ENCODE measurements at places on chromosomes 3 and 15.

DNA sequence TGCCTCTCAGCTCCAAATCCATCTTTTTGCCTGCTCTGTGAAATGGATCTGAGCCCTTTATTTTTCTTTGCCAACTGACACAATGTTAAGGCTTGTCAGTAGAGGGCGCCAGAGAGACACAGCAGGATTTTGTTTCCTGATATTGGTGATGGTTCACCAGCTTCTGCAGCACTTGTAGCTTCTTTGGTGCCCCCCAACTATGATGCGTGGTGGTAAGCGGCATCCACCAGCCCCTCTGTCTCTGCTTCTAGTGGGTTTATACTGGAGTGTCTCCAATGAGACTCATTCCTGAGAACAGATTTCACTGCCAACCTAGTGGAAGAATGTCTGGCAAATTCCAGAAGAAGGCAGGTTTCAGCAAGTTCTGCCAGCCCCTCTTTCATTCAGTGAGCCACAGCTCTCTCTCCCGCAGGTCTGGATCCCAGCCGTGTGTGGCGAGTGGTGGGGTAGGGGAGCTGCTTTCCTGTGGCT lies 471.9 kb upstream of the FRG2C start:
- no peak for DNase-seq

- peak; percentile 4 for DNase-seq
These were observed 439.2 kb downstream of the MCTP2 start for GRCh38 chr15:94670438-94671034.

DNA sequence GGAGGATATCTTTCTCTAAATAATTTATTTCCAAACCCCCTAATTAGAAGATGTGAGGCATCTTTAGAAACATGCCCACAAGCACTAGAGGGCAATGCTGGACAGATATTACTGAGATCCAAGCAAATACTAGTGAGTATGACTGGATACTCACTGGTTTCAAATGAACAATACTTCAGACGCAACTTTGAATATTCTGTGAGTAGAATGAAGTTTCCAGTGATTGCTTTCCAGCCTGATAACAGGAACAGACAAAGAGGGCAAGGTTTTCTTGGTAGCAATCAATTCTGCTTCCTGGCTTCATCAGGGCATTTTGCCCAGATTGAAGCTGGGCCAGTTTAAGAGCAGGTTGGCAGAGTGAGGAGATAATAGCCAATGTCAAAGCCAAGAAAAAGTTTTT lies 442.6 kb upstream of the PDZRN3 start:
- no peak for DNase-seq

GRCh38 chr3:81503026-81503425 lies 258.4 kb downstream of the GBE1 start:
- DNase-seq: no peak

- no peak for DNase-seq
These were observed 1.8 kb downstream of the LIMD1 start for GRCh38 chr3:45596290-45596791.
